ENCODE measurements at places on chromosomes 1 and 21. TPM values are rescaled to one million over a fixed set of nuclear protein-coding genes. Genes with fewer than 3 reads are reported as not detected.

- no peak overlapping the region for H3K27ac ChIP-seq
- no peaks in the 10 kb centered on the region for H3K4me1 ChIP-seq
- H3K36me3 ChIP-seq, result no peaks in the 10 kb centered on the region
- no peak overlapping the region for H3K4me3 ChIP-seq
- peaks cover 43% of the 10 kb centered on the region for H3K27me3 ChIP-seq
Observed at GRCh38 chr1:4736254-4736653, 81.8 kb downstream of the AJAP1 start.

GRCh38 chr1:200226268-200226968 lies 183.4 kb downstream of the ZNF281 start:
- DNase-seq, result no peak
- no peaks in the 10 kb centered on the region for H3K4me1 ChIP-seq
- no peaks in the 10 kb centered on the region for H3K36me3 ChIP-seq
- H3K4me3 ChIP-seq, result no peak overlapping the region
- no peak overlapping the region for H3K27ac ChIP-seq
- H3K27me3 ChIP-seq, result no peaks in the 10 kb centered on the region

DNA sequence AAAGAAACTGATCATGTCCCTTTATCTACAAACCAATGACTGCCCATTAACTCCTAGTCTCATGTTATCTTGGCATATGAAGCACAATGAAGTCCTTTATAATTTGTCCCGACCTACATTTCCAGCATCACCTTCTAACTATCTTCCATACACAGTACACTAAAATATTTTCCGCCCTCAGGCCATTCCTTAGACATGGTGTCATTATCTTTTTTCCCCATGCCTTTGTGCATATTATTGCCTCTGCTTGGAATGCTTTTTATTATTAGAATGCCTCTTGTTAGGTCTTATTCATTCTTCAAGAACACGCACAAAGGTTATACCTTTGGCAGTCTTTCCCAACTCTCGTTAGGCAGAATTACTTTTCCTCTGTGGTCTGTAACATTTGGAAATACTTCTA lies 39.6 kb downstream of the ATG4C start:
- no peak overlapping the region for H3K4me3 ChIP-seq
- DNase-seq, result no peak
- no peaks in the 10 kb centered on the region for H3K36me3 ChIP-seq

- no peak for DNase-seq
- no peak overlapping the region for H3K4me3 ChIP-seq
- no peaks in the 10 kb centered on the region for H3K27me3 ChIP-seq
- no peaks in the 10 kb centered on the region for H3K4me1 ChIP-seq
- no peak overlapping the region for H3K27ac ChIP-seq
Observed at GRCh38 chr1:168343566-168343965, 62.9 kb downstream of the TBX19 start.

DNA sequence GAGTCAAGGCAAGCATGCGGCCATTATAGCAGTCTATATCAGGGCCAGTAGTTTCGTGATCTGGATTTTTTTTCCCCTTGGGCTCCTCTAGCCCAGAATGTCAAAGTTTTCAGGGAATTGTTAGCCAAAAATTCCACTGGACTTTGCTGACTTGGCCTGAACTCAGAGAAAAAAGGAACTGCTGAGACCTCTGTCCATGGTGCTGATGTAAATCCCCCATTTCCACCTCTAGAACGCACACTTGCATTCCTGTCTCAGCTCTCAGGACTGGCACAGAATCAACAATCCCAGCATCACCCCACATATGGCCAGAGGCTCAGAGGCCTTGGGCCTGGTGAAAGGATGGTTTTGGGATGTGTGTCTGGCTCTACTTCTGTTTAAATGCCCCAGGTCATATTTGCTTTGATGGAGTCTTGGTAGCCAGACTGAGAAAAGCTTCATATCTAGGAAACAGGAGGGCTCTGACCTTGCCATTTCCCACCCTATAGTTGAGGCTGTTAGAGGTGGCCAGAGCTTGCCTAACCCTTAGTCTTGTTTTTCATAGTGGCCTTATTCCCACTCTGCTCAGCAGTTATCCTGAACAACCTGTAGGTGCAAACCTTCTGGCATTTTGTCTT lies 16.9 kb upstream of the EFCAB14 start:
- H3K27me3 ChIP-seq, result peaks cover 8% of the 10 kb centered on the region
- peak; percentile 50 for DNase-seq
- no peak overlapping the region for H3K4me3 ChIP-seq
- no peaks in the 10 kb centered on the region for H3K36me3 ChIP-seq
- H3K27ac ChIP-seq, result no peak overlapping the region
- H3K4me1 ChIP-seq, result no peaks in the 10 kb centered on the region

DNA sequence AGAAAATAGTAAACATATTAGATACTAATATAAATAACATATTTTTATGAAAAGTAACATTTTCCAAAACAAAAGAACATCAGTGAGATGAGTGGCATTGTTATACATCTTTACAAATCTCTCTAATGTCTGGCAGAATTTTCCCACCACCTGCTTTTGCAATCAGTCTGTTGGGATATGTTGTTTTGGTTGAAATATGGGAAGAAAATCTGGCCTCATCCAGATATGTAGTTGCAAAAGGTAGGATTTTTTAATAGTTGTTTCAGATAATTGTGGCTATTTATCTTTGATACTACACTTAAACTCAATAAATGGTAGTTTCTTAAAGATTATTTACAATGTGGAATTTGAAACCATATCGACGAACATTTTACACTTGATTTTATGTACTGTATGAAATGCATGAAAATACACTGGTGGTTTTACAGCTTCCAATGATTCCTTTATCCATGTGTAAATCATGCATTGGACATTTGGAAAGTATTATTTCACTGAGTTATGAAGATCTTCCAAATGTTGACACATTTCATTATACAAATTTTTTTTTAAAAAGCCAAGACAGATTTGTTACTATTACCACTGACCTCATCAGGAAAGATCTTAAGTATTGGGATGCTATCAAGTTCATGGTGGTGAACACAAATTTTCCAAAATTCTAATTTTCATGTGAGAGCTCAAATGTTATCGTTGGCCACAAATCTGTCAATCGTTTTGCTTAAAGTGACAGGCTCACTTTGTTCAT lies 74.1 kb upstream of the CD34 start:
- H3K27me3 ChIP-seq, result peaks cover 53% of the 10 kb centered on the region
- no peak overlapping the region for H3K27ac ChIP-seq
- H3K4me3 ChIP-seq, result no peak overlapping the region
- no peaks in the 10 kb centered on the region for H3K36me3 ChIP-seq
- H3K4me1 ChIP-seq, result no peaks in the 10 kb centered on the region

- no peak for DNase-seq
- H3K36me3 ChIP-seq, result no peaks in the 10 kb centered on the region
- H3K4me3 ChIP-seq, result no peak overlapping the region
- H3K27me3 ChIP-seq, result no peaks in the 10 kb centered on the region
- no peak overlapping the region for H3K27ac ChIP-seq
- H3K4me1 ChIP-seq, result peaks cover 18% of the 10 kb centered on the region
Observed at GRCh38 chr1:200108659-200109058, 81.1 kb downstream of the NR5A2 start.

DNA sequence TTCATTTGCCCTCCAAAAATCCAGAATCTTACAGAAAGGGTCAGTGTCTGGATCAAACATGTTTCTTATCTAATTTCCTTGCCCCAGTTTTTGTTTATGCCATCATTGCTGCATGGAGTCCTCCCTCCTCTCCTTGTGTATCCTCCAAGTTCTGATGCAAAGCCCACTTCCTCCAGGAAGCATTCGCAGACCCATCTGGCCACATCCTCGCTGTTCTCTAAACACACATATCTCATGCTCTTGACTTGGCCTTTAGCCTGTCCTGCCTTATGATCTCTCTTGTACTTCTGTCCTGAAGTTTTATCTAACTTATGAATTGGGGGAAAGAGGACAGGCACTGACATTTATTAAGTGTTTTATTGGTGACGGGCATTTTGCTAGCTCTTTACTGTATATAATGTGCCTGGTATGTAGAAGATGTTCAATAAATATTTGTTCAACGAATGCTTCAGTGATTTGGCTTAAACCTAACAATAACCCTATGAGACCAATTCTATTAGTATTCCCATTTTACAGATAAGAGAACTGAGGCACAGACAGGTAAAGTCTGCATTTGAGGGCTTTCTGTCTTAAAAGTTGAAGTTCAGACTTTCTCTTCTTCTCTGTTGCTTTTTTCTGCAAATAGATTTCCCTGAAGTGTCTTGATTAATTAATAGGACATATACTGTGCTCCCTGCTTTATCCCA lies 19.2 kb upstream of the ID3 start:
- peak overlapping the region; percentile 93 for H3K27ac ChIP-seq
- peaks cover 53% of the 10 kb centered on the region for H3K4me1 ChIP-seq
- DNase-seq, result no peak
- H3K36me3 ChIP-seq, result no peaks in the 10 kb centered on the region
- no peaks in the 10 kb centered on the region for H3K27me3 ChIP-seq

GRCh38 chr1:8642114-8642513 lies 175.3 kb downstream of the RERE start:
- no peak overlapping the region for H3K27ac ChIP-seq
- H3K4me1 ChIP-seq, result peaks cover 26% of the 10 kb centered on the region
- DNase-seq, result no peak

- H3K36me3 ChIP-seq, result no peaks in the 10 kb centered on the region
- H3K4me3 ChIP-seq, result no peak overlapping the region
- peak overlapping the region; percentile 100 for H3K27ac ChIP-seq
- H3K4me1 ChIP-seq, result peaks cover 81% of the 10 kb centered on the region
Observed at GRCh38 chr1:8094481-8095241, 68.6 kb upstream of the ERRFI1 start.

DNA sequence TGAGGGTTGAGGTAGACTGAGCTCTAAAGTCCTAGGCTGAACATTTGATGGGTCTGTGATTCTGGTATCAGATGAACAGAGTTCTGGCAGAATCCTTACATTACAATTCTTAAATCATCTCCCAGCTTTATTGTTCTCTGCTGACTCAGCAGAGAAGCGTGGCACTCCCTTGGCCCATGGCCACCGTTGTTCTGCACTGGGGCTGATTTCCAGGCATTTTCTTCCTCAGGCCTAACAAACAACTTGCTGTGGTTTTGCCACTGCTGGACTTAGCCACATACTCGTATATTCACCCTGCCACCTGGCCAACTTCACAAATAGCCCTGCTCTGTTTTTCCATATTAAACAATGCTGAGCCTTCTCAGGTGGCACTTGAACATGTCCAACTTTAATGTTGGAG lies 223.2 kb downstream of the TNR start:
- H3K36me3 ChIP-seq, result no peaks in the 10 kb centered on the region
- DNase-seq, result no peak
- no peak overlapping the region for H3K27ac ChIP-seq

DNA sequence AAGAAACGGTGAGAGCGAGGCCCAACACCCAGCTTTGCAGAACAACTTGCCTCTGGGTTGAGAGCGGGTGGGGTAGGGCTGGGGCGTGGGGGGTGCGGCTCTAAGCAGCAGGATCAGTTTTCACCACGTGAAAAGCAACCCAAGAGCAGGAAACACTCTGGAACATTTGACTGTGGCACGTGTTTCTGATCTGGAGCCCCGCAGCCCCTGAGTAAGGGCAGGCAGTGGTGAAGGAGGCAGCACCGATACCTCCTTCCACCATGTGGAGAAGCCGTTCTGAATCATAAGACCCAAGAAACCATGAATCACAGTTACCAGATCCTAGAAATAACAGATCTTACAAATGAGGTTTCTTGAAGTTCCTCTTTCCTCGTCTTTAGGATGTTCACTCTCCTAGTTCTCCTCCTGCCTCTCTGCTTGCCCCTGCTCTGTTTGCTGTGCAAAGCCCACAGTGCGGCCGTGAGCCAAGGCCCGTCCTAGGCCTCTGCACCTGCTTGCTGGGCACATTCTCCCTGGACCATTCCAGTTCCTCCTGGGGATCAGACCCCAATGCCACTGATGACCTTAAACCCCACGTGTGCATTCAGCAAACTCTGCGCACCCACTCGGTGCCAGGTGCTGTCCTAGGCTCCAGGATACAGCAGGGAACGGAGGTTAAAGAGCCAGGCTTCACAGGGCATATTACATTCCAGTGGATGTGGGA lies 31.9 kb downstream of the SLC1A7 start:
- no peak overlapping the region for H3K27ac ChIP-seq
- peaks cover 50% of the 10 kb centered on the region for H3K4me1 ChIP-seq
- no peaks in the 10 kb centered on the region for H3K27me3 ChIP-seq
- no peaks in the 10 kb centered on the region for H3K36me3 ChIP-seq

GRCh38 chr1:2903226-2903625 lies 101.7 kb upstream of the TTC34 start:
- H3K27me3 ChIP-seq, result peaks cover 94% of the 10 kb centered on the region
- no peaks in the 10 kb centered on the region for H3K4me1 ChIP-seq
- DNase-seq, result no peak
- H3K4me3 ChIP-seq, result no peak overlapping the region
- no peaks in the 10 kb centered on the region for H3K36me3 ChIP-seq

GRCh38 chr1:100735244-100735643 lies 15.7 kb downstream of the VCAM1 start:
- DNase-seq, result no peak
- no peaks in the 10 kb centered on the region for H3K36me3 ChIP-seq
- no peak overlapping the region for H3K4me3 ChIP-seq
- no peaks in the 10 kb centered on the region for H3K27me3 ChIP-seq
- H3K27ac ChIP-seq, result no peak overlapping the region
- H3K4me1 ChIP-seq, result no peaks in the 10 kb centered on the region

GRCh38 chr1:186896211-186896610 lies 67.5 kb downstream of the PLA2G4A start:
- no peaks in the 10 kb centered on the region for H3K4me1 ChIP-seq
- no peak overlapping the region for H3K27ac ChIP-seq
- no peaks in the 10 kb centered on the region for H3K27me3 ChIP-seq
- H3K36me3 ChIP-seq, result no peaks in the 10 kb centered on the region
- H3K4me3 ChIP-seq, result no peak overlapping the region

DNA sequence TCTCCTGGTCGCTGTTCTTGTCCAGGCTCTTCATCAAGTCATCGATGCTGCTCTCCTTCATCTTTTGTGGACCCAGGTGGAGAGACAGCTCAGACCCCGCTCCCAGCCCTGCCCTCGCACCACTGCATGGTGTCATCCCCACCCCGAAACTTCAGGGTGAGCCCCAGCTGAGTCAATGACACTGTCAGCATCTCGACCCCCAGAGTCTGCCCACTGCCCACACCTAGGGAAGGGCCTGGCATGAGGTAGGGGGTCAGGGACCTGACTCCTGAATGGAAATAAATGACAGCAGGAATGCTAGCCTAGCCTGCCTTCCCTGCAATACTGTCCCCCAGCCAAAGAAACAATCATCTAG lies 1.6 kb upstream of the S100A6 start:
- H3K4me1 ChIP-seq, result peaks cover 84% of the 10 kb centered on the region
- peaks cover 11% of the 10 kb centered on the region for H3K36me3 ChIP-seq
- no peak overlapping the region for H3K27ac ChIP-seq
- no peak overlapping the region for H3K4me3 ChIP-seq
- DNase-seq, result no peak
- H3K27me3 ChIP-seq, result no peaks in the 10 kb centered on the region

GRCh38 chr1:214660900-214661299 lies 57.9 kb downstream of the CENPF start:
- H3K27ac ChIP-seq, result no peak overlapping the region
- no peaks in the 10 kb centered on the region for H3K27me3 ChIP-seq
- H3K36me3 ChIP-seq, result peaks cover 77% of the 10 kb centered on the region
- H3K4me3 ChIP-seq, result no peak overlapping the region
- no peaks in the 10 kb centered on the region for H3K4me1 ChIP-seq

GRCh38 chr1:242199776-242200458 lies 201.0 kb upstream of the MAP1LC3C start:
- H3K4me1 ChIP-seq, result no peaks in the 10 kb centered on the region
- DNase-seq, result no peak
- H3K4me3 ChIP-seq, result no peak overlapping the region
- H3K27ac ChIP-seq, result no peak overlapping the region
- no peaks in the 10 kb centered on the region for H3K36me3 ChIP-seq
- peaks cover 65% of the 10 kb centered on the region for H3K27me3 ChIP-seq

Gene DLGAP3
- not detected for total RNA-seq

Gene C1QA
- total RNA-seq, result not detected

Gene CLCA1
- total RNA-seq, result not detected

Gene MKNK1
- total RNA-seq, result 103 TPM

Gene S100A2
- total RNA-seq, result 147 TPM

Gene TAS1R1
- total RNA-seq, result not detected

Gene MEAF6
- 88.7 TPM for total RNA-seq

Gene RXRG
- total RNA-seq, result not detected

Gene KCNE2
- not detected for total RNA-seq

Gene IGSF21
- total RNA-seq, result not detected
